ENCODE measurements at places on chromosomes 2 and 18. TPM values are rescaled to one million over a fixed set of nuclear protein-coding genes. Genes with fewer than 3 reads are reported as not detected.

The CAPG gene
- 104 TPM for polyA plus RNA-seq

The TMEM178A gene
- polyA plus RNA-seq: 10.3 TPM

The VWC2L gene
- not detected for polyA plus RNA-seq

The FSHR gene
- polyA plus RNA-seq: not detected

The MC5R gene
- 0.21 TPM for polyA plus RNA-seq

The MAP3K19 gene
- polyA plus RNA-seq: not detected

The SKA1 gene
- polyA plus RNA-seq: 14.7 TPM

The GORASP2 gene
- polyA plus RNA-seq: 38.7 TPM

The ATP6V1B1 gene
- not detected for polyA plus RNA-seq

The EN1 gene
- polyA plus RNA-seq: 0.21 TPM

The CNRIP1 gene
- 5.9 TPM for polyA plus RNA-seq

The LIMS4 gene
- polyA plus RNA-seq: 0.19 TPM

The ACKR3 gene
- polyA plus RNA-seq: 0.57 TPM

The UGT1A3 gene
- not detected for polyA plus RNA-seq

The ZNF892 gene
- polyA plus RNA-seq: 2.2 TPM

The SPATA3 gene
- not detected for polyA plus RNA-seq

The ZNF142 gene
- 14.6 TPM for polyA plus RNA-seq

The FAM237A gene
- not detected for polyA plus RNA-seq

The COL5A2 gene
- 6.7 TPM for polyA plus RNA-seq

The ADD2 gene
- 34.6 TPM for polyA plus RNA-seq

The ASXL3 gene
- 0.33 TPM for polyA plus RNA-seq

The VIT gene
- polyA plus RNA-seq: not detected

The DIPK1C gene
- polyA plus RNA-seq: not detected

The OBSL1 gene
- 102 TPM for polyA plus RNA-seq
